ENCODE measurements at places on chromosomes 4 and X. TPM values are rescaled to one million over a fixed set of nuclear protein-coding genes. Genes with fewer than 3 reads are reported as not detected.
A peak's percentile ranks its signal among the peaks of the same experiment; 100 is the strongest.

DNA sequence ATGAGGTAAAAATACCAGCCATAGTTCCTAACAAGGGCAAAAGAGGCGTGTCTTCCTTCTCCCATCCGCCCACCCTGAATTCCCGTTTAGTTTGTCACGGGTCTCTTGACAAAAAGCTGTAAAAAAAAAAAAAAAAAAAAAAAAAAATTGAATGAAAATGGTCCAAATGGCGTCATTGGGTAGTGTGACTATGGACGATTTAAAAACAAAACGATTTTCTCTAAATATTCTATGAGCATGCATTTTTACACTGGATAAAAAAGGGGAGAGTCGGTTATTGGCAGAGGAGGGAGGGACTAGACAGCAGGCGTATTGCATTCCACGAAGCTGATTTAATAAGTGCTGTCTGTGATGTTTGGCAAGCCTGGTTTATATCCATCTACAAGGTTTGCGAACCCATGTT lies at the start of gene FAM133A:
Gene FAM133A (plus strand): TSS at position 338 of the 403 bp plus-strand sequence. CDS start 35,214 bp downstream, outside the sequence.
- peak; percentile 51 for DNase-seq

DNA sequence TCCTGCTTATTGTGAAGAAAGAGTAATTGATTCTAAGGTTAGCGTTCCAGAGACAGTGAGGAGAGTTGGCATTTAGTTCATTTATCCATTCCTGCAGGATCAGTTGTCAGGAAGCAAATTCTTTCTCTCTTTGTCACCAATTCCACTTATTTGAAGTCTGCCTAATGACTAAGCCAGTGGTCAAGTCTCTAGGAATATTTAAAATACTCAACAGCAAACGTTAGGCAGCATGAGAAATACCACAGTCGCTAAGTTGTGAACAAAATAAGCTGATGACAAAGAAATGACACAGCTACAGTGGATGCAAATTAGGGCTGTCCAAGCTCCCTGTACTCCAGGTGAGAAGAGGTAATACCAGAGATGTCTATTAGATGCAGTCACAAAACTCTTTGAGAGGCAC lies 6.6 kb upstream of the MAGEB17 start:
- no peak for DNase-seq

GRCh38 chr4:113383111-113383785 lies 333.8 kb downstream of the ANK2 start:
- DNase-seq = no peak

DNA sequence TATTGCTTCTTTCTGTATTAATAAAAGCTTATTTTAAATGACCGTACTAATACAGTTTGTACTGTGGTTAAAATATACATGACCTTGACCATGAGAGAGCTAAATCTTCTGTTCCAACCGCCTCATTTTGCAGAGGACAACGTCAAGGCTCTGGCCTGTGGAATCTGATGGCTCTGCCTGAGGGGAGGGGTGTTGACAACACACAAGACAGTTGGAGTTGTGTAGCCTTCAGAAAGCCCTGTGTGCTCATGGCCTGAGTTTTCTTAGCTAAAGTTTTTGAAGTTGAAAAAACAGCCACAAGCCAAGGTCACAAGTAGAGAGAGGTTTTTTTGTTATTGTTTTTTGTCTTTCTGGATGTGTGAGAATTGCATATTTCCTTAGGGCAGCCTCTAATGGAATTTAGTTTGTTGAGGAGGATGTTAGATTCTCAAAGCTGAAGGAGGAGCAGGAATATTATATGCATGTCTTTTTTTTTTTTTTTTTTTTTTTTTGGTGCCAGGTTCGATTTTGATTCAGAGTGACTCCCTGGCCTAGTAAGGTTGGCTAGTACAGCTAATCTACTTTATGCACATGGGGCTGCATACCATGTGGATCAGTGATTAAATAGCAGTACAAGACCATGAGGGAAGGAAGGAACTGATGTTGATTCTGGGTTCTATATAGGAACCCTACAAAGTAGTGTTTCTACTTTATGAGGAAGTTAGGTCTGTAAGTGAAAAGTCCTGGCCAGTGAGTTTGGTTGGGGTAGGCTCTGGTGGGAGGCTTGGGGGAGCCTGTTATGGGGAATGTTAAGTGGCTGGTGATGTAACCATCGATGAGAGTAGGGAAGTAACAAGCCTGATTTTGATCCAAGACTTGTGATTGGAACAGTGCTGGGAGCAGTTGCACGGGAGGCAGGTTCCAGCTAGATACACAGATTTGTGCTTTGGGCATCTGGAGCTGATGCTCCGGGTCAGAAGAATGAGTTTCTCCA lies 20.3 kb downstream of the SMS start:
- DNase-seq = no peak

DNA sequence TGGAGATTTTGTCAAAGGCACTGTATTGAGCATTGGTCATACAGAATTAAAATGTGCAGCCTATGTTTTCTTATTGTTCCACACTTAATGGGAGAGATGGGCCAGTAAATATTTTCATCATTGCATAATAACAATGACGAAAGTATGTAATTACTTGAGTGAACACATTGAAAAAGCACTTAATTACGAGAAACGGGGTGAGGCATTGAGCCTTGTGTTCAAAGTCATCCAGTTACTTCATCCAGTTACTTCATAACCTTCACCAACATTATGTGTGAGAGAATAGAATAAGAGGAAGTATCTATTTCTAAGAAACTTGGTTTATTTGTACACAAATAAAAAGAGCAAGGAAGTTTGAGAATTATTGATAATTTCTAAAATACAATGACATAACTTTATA lies 1427.0 kb downstream of the ADGRL3 start:
- DNase-seq = no peak

DNA sequence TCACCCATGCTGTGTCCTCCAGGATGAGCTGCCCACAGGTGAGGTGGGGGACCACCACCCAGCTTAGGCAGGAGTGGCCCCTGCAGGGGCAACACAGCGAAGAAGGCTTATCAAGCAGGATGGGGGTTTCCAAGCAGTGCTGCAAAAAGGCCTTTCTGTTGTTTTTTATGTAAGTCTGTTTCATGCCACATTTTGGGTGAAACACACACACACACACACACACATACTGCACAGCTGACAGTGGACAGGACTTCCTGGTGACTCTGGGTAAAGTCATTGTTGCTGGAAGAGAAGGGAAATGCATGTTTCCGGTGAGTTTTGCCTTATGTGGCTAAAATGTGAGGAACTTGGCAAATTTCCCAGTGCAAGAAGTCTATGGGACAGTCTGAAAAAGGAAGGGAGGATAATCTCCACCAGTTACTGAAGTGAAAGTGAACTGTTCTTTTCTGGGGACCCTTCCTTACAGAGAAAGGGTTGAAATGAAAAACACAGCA lies 119.2 kb downstream of the IRF2 start:
- DNase-seq = peak; percentile 84

DNA sequence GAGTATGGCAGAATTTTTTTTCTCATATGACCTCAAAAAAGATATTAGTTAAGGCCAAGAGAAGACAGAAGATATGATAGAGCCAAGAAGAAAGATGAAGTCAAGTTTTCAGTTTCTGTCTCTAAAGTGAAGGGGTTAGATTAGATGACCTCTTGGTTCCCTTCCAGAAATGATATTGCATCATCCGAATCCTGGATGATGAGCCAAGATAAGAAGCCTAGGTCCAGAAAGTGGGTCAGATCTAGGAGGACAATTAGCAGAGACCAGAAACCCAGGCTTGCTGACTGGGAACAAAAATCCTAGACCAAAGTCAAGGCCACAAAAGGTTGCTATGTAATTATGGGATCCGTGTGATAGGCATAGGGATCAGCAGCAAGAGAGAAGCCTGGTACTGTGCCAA lies 20.2 kb downstream of the SATL1 start:
- DNase-seq = no peak

GRCh38 chr4:76023389-76023788 lies at the start of gene CXCL10:
CXCL10 (minus strand) TSS chr4:76023497; CDS start chr4:76023431, 66 bp downstream.
- DNase-seq = no peak

GRCh38 chr4:43048570-43048969 lies 156.1 kb downstream of the GRXCR1 start:
- no peak for DNase-seq

DNA sequence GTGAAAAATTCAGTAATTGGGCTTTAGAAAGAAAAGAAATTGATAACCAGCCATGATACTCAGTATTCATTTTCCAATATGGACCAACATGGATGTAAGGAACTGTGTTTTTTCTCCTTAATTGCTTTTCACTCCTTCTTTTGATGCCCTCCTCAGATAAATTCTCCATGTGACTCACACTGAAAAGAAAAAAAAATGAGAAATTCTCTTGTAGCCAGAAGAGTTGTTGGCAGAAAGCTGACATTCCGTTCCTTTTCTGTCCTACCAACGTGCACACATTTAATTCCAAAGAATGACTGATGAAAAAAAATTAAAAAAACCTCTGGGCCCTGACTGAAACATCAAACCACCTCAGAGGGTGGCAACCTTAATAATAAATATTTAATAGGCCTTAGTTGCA lies 153.1 kb downstream of the AMELX start:
- no peak for DNase-seq

DNA sequence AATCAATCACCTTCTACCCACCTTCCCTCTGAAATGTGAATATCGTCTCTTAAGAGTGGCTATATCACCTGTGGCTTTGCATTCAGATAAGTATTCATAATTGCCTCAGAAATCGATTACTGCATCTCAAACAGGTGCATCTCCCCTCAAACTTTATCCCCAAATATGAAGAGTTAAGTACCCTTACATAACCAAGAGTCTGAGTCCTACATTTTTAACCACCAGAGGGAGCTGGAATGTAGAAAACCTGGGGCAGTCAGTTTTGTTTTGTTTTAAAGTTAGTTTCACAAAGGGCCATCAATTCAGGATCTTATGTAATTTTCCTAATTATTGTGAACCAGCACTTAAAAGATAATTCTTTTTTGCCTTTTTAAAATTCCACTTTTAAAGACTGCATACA lies 5.7 kb downstream of the TCEANC start:
- DNase-seq = no peak

- no peak for DNase-seq
These were observed 198.6 kb downstream of the LRBA start for GRCh38 chr4:150816491-150816890.

DNA sequence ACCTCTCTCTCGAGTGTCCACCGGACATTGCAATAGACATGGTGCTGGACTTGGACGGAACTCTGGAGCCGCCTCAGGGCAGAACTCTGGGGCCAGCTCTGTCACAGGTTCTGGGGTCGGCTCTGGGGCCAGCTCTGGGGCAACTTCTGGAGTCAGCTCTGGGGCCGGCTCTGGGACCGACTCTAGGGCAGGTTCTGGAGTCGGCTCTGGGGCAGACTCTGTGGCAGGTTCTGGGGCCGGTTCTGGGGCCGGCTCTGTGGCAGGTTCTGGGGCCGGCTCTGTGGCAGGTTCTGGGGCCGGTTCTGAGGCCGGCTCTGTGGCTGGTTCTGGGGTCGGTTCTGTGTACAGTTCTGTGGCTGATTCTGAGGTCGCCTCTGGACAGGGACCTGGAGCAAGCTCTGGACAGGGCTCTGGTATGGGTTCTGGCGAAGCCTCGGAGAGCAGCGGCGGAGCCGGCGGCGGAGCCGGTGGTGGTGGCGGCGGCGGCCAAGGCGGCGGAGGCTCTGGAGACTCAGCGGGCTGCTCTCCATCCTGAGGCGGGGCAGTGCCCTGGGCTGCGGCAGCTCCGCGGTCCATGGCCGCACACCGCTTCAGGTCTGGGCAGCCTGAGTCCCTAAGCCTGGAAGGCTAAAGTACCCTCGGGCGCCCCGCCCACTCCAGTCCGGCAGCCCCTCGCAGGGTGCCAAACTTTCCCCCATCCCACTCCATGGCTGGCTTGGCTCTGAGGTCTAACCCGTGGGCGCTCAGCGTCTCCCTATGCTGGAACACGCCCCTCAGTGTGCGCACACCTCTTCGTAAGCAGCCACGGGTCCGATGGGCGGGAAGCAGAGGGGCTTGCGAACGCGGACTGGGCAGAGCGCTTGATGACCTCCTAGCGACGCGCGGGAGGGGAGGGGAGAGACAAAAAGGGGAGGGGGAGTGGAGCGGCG lies at the start of gene DGKK:
Gene DGKK (minus strand): TSS at position 723 of the 929 bp plus-strand sequence. CDS start 147 bp downstream, at position 576.
- peak; percentile 63 for DNase-seq

GRCh38 chr4:186701273-186701672 lies 22.4 kb downstream of the FAT1 start:
- no peak for DNase-seq

- no peak for DNase-seq
These were observed 5.3 kb downstream of the EXOC1L start for GRCh38 chr4:55824865-55825264.

DNA sequence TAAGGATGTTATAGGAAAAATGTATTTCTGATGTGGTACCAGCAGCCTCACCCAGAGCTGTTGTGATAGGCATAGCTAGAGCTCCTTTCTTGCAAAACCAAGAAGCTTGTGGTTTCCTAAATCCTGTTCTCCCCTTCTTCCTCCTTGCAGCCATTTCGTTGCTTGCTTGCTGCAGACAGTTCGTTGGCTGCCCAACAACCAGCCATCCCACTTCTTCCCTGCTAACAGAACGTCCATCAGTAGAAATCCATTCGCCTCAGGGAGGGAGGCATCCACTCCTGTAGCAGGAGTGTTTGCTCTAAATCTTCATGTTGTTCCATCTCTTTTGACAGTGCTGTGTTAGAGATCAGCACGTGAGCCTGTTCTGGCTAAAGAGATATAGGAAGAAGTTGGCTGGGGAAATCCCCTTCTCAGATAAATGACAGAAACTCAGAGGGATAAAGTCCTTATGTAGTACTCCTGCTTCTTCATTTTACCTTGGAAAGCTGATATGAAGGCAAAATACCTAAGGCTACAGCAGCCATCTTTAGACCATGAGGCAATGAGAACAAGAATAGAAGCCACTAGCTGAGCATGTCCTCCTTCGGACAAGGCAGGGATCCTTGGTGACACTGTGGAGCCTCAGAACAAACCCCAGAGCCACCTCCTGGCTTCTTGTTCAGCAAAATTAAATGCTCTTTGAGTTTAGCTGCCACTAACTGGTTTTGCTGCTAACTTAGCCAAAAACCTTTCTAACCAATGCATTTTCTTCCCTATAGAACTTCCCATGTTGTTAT lies 68.4 kb upstream of the RELL1 start:
- DNase-seq = no peak

DNA sequence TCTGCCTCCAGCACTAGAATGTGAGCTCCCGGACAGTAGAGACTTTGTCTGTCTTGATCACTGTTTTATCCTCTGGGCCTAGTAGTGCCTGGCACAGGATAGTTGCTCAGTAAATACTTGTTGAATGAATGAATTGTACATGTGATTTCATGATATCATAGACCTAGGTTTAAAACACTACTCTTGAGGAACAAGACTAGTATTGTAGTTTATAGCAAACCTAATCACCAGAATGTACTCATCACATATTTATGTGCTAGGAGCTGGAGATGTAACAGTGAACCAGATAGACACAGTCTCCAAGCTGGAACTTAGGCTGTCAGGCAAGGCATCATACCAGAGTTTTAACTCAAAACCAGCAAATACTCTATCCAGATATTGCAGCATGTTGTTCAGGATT lies 23.5 kb downstream of the GAB3 start:
- no peak for DNase-seq

Gene INTS6L
- polyA plus RNA-seq = 21.6 TPM

Gene SORBS2
- 86.2 TPM for polyA plus RNA-seq
